ENCODE measurements at places on chromosomes 6 and 20.

GRCh38 chr6:37482606-37483251 is 17.0 kb downstream of the CCDC167 start:
- H3K4me3 ChIP-seq: no peak overlapping the region
- H3K36me3 ChIP-seq: peaks cover 18% of the 10 kb centered on the region
- peaks cover 2% of the 10 kb centered on the region for H3K4me1 ChIP-seq
- H3K27ac ChIP-seq: peak overlapping the region; percentile 15
- H3K27me3 ChIP-seq: no peaks in the 10 kb centered on the region
- no peak for DNase-seq

GRCh38 chr20:18042229-18042628 is 15.5 kb downstream of the OVOL2 start:
- no peaks in the 10 kb centered on the region for H3K4me1 ChIP-seq
- peaks cover 23% of the 10 kb centered on the region for H3K27me3 ChIP-seq
- H3K4me3 ChIP-seq: no peak overlapping the region
- DNase-seq: no peak

DNA sequence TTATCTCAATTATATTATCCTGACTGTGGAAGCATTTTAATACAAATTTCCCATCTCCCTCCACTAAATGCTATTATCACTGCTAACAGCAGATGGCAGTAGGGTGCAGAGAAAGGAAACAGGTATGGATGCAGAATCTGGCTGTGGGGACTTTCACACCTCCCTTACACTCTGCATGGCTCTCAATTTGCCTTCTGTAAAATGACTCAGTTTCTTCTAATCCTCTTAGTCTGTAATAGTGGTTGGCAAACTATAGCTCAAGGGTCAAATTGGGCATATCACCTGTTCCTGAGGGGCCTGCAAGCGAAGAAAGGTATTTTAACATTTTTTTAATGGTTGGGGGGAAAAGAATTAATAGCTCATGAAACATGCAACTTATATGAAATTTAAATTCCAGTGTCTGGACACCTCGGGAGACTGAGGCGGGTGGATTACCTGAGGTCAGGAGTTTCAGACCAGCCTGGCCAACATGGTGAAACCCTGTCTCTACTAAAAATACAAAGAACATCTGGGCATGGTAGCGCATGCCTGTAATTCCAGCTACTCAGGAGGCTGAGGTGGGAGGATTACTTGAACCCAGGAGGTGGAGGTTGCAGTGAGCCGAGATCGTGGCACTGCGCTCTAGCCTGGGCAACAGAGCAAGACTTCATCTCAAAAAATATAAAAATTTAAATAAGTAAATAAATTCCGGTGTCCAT is 83.5 kb downstream of the ZMYND8 start:
- peak; percentile 56 for DNase-seq
- peak overlapping the region; percentile 94 for H3K27ac ChIP-seq
- H3K36me3 ChIP-seq: peaks cover 31% of the 10 kb centered on the region
- H3K4me3 ChIP-seq: peak overlapping the region; percentile 70
- H3K27me3 ChIP-seq: no peaks in the 10 kb centered on the region

DNA sequence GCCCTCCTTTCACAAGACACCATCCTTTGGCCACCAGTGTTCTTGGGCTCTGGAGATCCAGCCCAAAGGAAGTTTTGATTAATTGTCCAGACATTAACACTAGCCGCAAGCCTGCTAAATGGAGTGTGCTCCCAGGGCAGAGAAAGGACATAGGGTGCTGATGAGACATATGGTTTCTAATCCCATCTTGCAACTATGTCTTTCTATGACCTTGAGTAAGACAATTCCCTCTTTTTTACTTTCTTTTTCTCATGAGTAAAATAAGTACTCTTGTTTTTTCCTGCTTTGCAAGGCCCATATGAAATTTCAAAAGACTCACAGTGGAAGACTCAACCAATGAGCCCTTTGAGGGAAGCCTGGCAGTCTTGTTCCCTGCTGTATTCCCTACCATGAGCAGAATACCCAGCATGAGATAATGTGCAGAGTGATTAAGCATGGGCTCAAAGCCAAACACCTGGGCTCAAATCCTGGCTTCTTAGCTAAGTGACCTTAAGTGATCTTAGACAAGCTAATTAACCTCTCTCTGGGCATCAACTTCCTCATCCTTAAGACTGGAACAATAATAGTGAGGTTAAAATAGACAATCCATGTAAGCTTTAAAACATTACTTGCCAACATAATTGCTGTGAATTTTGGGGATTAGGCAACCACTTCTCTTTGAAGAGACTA is at the start of gene WFDC10B:
TSS of gene WFDC10B (minus strand) at position 51 of the 669 bp plus-strand sequence. CDS start 19,027 bp downstream, outside the sequence.
- H3K27me3 ChIP-seq: peaks cover 7% of the 10 kb centered on the region
- no peaks in the 10 kb centered on the region for H3K36me3 ChIP-seq
- no peak within 1 kb of the TSS for H3K4me3 ChIP-seq
- no peak for DNase-seq
- no peak within 1 kb of the TSS for H3K27ac ChIP-seq

DNA sequence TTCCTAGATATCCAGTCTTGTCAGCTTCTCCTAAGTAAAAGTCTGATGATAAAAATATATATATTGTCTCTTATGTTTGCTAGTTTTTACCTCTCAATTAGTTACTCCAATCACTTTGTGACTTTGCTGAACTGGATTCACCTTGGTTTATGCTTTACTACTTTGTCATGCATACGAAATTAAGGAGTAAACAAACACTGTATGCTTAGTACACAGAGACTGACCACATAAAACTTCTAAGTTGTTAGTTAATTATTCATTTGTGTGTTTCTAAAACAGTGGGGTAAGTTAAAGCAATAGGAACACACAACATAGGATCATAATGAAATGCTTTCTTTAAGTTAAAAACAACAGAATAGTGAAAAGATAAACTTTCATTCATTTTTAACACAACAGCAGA is 877.3 kb upstream of the MAP3K7 start:
- no peak overlapping the region for H3K4me3 ChIP-seq
- H3K4me1 ChIP-seq: no peaks in the 10 kb centered on the region
- no peaks in the 10 kb centered on the region for H3K27me3 ChIP-seq
- H3K27ac ChIP-seq: no peak overlapping the region
- DNase-seq: no peak
- H3K36me3 ChIP-seq: no peaks in the 10 kb centered on the region

DNA sequence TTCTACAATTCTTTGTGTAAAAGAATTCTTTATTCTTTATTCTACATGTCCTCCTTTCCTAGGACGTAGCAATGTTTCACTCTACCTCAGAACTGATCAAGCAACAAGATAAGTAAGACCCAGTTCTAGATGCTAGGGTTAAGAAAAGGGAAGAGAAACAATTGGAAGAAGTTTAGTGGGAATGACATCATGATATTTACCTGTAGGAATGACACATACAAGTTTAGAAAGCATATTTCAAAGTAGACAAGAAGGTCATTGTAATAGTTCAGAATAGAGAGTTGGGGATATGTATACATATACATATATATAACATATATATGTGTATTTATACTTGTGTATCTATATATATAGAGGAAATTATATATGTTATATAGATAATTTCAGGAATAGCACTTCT is 43.4 kb upstream of the LRRC1 start:
- no peak overlapping the region for H3K27ac ChIP-seq
- DNase-seq: no peak
- no peak overlapping the region for H3K4me3 ChIP-seq
- no peaks in the 10 kb centered on the region for H3K36me3 ChIP-seq
- no peaks in the 10 kb centered on the region for H3K4me1 ChIP-seq

DNA sequence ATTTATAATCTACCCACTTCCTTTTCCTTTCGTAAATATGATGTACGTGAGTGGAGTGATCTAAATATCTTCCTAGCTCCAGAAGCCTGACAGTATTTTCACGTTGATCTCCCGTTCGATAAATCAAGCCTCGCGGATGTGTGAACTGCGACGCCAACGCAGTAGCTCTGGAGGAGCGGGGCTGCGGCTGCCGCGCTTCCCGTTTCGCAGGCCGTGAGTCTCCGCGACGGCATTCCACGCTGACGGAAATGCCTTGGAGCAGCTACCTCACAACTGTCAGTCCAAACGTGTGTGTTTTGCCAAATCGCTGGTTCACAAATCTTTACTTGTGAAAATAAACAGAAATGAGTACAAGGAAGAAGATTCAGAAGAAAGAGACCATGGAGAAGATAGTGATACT is 41.2 kb downstream of the BTBD3 start:
- no peaks in the 10 kb centered on the region for H3K36me3 ChIP-seq
- no peak overlapping the region for H3K27ac ChIP-seq
- DNase-seq: no peak
- no peaks in the 10 kb centered on the region for H3K4me1 ChIP-seq
- H3K4me3 ChIP-seq: no peak overlapping the region

DNA sequence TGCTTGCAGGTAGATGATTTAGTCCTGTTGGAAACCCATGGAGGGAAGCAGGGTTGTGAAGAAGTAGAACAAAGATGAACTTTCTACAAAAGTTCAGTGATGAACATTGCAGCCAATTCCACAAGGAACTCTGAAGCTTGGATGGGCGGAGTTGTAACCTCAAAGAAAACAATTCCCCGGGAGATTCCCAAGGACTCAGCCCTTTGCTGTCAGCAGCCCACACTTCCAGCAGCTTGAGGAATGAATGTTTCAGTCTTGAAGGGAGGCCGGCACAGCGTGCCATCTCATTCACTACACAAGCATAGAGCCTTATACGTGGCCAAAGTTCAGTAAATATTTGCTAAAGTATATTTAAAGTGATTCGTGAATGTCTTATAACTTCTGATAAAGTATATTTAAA is 269.4 kb downstream of the NKAIN2 start:
- no peaks in the 10 kb centered on the region for H3K4me1 ChIP-seq
- no peak overlapping the region for H3K4me3 ChIP-seq
- no peaks in the 10 kb centered on the region for H3K36me3 ChIP-seq
- no peak for DNase-seq
- no peaks in the 10 kb centered on the region for H3K27me3 ChIP-seq
- no peak overlapping the region for H3K27ac ChIP-seq

DNA sequence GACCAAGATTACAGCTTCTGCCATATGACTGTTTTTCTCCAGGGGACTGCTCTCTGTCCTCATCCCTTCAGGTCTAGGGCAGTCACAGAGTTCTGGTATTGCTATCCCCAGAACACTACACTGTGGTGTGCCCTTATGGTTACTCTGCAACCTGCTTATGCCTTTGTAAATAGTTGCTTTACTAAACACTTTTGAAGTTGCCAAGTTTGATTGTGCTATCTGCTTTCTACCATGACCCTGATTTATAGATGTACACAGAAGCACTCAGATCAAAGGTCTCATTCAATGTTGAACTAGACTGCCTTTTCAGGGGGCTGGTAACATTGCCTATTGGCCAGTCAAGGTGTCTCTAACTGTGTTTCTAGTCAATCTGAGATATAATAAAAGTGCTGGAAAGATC is 794.7 kb downstream of the DHX35 start:
- no peaks in the 10 kb centered on the region for H3K27me3 ChIP-seq
- no peak for DNase-seq
- H3K4me1 ChIP-seq: no peaks in the 10 kb centered on the region
- no peak overlapping the region for H3K4me3 ChIP-seq
- no peak overlapping the region for H3K27ac ChIP-seq

DNA sequence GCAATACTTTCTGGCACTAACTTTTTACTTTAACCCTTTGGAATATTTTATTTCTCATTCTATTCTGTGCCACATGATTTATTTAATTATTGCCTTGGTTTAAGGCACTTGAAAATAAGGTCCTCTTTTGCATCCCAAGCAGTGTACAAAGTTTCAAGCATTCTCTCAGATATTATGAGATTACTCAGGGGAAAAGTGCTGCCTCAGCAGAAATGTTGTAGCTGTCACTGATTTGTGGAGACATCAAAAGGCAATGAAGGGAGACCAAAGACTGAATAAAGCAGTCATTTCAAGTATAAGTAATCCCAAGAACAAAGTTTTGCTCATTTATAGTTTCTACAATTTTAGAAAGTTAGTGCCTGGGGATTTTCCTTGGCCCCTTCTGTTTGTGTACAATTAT is 253.0 kb downstream of the RNF144B start:
- no peaks in the 10 kb centered on the region for H3K27me3 ChIP-seq
- H3K4me1 ChIP-seq: no peaks in the 10 kb centered on the region
- H3K36me3 ChIP-seq: no peaks in the 10 kb centered on the region
- no peak overlapping the region for H3K27ac ChIP-seq
- H3K4me3 ChIP-seq: no peak overlapping the region

- no peak for DNase-seq
- no peaks in the 10 kb centered on the region for H3K4me1 ChIP-seq
- no peak overlapping the region for H3K4me3 ChIP-seq
- H3K27me3 ChIP-seq: no peaks in the 10 kb centered on the region
Measured at GRCh38 chr20:25553819-25554296, 31.5 kb downstream of the NINL start.

DNA sequence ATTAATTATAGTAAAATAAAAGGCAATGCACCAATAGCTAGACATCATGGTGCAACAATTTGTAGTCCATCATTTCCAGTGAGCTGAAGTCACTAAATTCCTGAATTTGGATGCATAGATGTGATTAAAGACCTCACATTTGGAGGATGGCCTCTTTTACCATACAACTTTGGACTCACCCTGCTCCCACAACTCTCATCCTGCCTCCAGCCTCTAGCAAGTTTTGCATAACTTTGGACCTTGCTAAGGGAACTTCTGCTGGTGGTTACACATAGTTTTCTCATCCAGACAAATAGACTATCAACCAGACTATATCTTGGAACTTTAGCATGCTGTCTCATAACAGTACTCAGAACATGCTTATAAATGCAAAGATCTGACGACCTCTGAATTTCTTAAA is 12.8 kb upstream of the ELOVL2 start:
- no peaks in the 10 kb centered on the region for H3K36me3 ChIP-seq
- peaks cover 10% of the 10 kb centered on the region for H3K27me3 ChIP-seq
- no peak overlapping the region for H3K27ac ChIP-seq
- DNase-seq: no peak
- H3K4me3 ChIP-seq: no peak overlapping the region

GRCh38 chr6:65398851-65399250 is 308.2 kb downstream of the EYS start:
- no peak overlapping the region for H3K27ac ChIP-seq
- H3K27me3 ChIP-seq: no peaks in the 10 kb centered on the region
- DNase-seq: no peak

- no peak overlapping the region for H3K27ac ChIP-seq
- no peaks in the 10 kb centered on the region for H3K36me3 ChIP-seq
- DNase-seq: no peak
Measured at GRCh38 chr6:164967102-164967501, 342.3 kb downstream of the C6orf118 start.

GRCh38 chr6:74161380-74161779 is 465.4 kb downstream of the CD109 start:
- H3K36me3 ChIP-seq: no peaks in the 10 kb centered on the region
- H3K4me3 ChIP-seq: no peak overlapping the region
- no peak overlapping the region for H3K27ac ChIP-seq
- no peak for DNase-seq
- no peaks in the 10 kb centered on the region for H3K4me1 ChIP-seq

All from activated T-helper 1 cell treated with anti-CD3 and anti-CD28 coated beads, Interleukin-12 subunit alpha, Interleukin-12 subunit beta, Interleukin-2, Interleukin-4 antibody, amounts not matched to agents 30 ng/mL and 10 ng/mL and 1 ng/mL, durations not matched to agents 14 hours and 24 hours and 36 hours (primary cell).